ENCODE measurements at places on chromosomes 1 and 21. TPM values are rescaled to one million over a fixed set of nuclear protein-coding genes. Genes with fewer than 3 reads are reported as not detected.
A peak's percentile ranks its signal among the peaks of the same experiment; 100 is the strongest.

- no peak for DNase-seq
- no peaks in the 10 kb centered on the region for H3K36me3 ChIP-seq
- H3K4me1 ChIP-seq, result no peaks in the 10 kb centered on the region
- H3K4me3 ChIP-seq, result no peak overlapping the region
Observed at GRCh38 chr21:36788120-36788638, 89.3 kb downstream of the SIM2 start.

GRCh38 chr1:88528792-88529191 lies 155.3 kb upstream of the PKN2 start:
- no peak for DNase-seq
- H3K4me3 ChIP-seq, result no peak overlapping the region
- peaks cover 28% of the 10 kb centered on the region for H3K4me1 ChIP-seq
- no peak overlapping the region for H3K27ac ChIP-seq
- no peaks in the 10 kb centered on the region for H3K27me3 ChIP-seq

DNA sequence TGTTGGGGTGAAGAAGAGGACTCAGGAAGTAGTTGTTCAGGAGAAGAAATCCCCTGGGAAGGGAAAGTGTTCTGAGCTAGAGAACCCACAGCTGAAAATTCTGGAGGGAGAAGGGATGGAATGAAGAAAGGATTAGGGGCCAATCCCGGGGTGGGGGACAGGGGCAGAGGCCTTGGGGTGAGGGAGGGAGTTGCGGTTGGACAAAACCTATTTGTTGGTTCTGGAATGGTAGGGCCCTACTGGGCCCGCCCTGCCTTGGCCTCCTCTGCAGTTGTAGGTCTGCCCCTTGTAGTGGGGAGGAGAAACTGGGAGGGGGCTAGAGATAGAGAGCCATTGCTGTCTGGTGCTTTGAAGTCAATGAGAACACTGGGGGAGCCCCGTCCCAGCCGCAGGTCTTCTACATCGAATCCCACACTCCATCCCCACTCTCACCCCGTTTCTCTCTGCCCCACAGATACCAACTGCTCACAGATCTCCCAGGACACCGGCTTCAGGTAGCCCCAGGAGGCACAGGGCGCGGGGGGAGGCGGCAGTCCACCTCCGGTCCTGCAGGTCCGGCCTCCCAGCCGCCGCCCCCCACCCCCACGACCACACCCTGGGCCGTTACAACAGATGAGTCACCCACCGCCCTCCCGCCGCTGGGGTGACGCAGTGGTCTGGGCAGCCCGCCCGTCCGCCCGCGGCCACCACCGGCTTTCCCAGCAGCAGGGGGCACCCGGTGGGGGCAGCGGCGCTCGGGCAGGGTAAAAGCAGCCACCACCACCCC lies 1.1 kb downstream of the TAGLN2 start:
- no peaks in the 10 kb centered on the region for H3K27me3 ChIP-seq
- peak; percentile 80 for DNase-seq
- H3K4me1 ChIP-seq, result peaks cover 3% of the 10 kb centered on the region
- peaks cover 6% of the 10 kb centered on the region for H3K36me3 ChIP-seq
- H3K27ac ChIP-seq, result peak overlapping the region; percentile 97
- peak overlapping the region; percentile 82 for H3K4me3 ChIP-seq

DNA sequence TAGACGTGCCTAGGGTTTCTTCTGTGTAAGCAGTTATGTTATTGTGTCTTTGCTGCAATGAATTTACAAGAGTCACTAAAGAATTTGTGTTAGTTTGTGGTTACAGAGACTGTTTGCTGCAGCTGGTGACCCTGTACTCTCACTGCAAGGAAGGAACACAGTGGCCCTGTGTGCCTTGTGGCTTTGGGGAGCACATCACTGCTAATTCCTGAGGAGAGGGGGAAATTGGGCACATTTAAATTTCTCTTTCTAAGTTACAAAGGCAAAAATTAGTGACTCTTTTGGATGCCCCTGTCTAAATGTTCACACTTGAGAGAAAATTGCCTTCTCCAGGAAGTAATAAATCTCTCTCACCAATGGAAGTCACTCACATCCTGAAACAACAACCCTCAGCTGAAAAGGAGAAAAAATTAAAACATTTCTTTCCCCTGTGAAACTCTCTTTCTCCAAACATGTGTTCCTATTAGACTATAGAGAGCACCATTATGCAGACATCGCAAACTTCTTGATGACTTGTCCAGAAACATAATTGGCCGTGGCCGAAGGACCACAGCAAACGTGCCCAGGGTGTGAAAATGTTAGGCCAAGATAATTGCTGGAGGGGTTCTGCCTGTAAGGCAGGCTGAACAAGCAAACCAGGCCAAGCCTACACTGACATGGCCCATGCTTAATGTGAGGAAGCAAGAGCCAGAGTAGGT lies 32.3 kb upstream of the SPAG17 start:
- H3K36me3 ChIP-seq, result no peaks in the 10 kb centered on the region
- H3K27me3 ChIP-seq, result no peaks in the 10 kb centered on the region

GRCh38 chr1:116268211-116268610 lies 104.8 kb upstream of the ATP1A1 start:
- no peak for DNase-seq
- peak overlapping the region; percentile 3 for H3K4me3 ChIP-seq
- H3K36me3 ChIP-seq, result no peaks in the 10 kb centered on the region
- H3K27me3 ChIP-seq, result no peaks in the 10 kb centered on the region

DNA sequence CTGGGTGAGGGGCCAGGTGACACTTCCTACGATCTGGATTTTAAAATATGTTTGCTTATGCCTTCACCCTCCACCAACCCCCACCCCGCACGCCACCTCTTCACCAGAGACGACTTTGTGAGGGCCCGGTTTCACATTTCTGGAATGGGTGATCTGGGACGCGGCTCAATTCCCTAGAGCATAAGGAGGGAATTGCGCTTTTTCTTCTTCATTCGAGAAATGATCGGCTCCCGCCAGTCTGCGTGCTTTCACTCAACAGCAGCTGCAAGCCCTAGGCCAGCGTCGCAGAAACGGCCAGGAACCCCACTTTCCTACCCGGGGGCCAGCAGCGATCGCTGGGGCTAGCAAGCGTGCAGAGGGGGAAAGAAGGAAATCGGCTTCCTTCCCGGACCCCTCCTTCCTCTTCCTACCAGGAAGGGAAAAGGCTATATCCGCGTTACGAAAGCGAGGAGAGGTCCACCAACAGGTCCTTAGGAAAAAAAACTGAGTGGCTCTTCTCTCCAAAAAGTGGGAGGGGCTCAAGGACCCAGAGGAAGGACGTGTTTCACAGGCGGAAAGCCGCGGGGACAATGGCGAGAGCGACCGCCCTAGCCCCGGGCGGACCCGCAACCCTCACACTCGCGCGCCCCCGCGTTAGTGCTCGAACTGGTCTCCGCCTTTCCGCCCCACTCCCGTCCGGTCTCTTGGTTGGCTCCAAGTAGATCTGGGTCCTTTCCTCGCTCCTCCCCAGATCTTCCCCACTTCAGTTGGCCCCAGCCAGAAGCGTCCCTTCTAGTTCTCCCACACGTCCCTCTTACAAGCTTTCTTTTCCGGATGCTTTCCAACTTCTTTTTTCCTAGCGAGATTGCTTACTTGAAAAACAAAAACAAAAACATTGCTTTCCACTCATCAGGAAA lies 1.1 kb upstream of the ADAMTS1 start:
- DNase-seq, result peak; percentile 97
- no peaks in the 10 kb centered on the region for H3K27me3 ChIP-seq
- H3K4me1 ChIP-seq, result peaks cover 6% of the 10 kb centered on the region
- peaks cover 11% of the 10 kb centered on the region for H3K36me3 ChIP-seq
- H3K27ac ChIP-seq, result peak overlapping the region; percentile 87

- no peak for DNase-seq
- no peaks in the 10 kb centered on the region for H3K27me3 ChIP-seq
- H3K4me1 ChIP-seq, result no peaks in the 10 kb centered on the region
- H3K36me3 ChIP-seq, result no peaks in the 10 kb centered on the region
- H3K4me3 ChIP-seq, result no peak overlapping the region
Observed at GRCh38 chr1:55310505-55310971, 95.4 kb upstream of the USP24 start.

DNA sequence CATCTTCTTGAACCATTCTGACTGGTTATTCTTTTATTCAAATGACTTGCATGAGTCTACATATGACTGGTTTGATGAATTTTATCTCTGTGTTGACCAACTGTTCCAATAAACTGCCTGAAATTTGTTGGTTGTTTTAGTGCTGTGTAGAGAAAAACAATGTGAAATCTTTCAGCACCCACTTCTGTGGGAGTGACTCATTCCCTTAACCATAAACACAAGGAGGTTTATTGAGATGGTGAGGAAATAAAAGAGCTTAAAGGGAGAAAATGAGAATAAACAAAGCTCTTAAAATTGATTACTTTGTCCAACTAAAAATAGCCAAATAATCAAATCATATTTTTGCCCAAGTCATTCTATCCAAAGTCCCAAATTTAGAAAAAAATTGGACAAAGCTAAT lies 341.1 kb downstream of the TGFB2 start:
- H3K27ac ChIP-seq, result no peak overlapping the region
- H3K27me3 ChIP-seq, result no peaks in the 10 kb centered on the region
- H3K4me1 ChIP-seq, result peaks cover 2% of the 10 kb centered on the region
- DNase-seq, result no peak

- no peaks in the 10 kb centered on the region for H3K36me3 ChIP-seq
- peak overlapping the region; percentile 16 for H3K4me3 ChIP-seq
- H3K4me1 ChIP-seq, result peaks cover 28% of the 10 kb centered on the region
- peak overlapping the region; percentile 36 for H3K27ac ChIP-seq
- DNase-seq, result peak; percentile 46
- peaks cover 32% of the 10 kb centered on the region for H3K27me3 ChIP-seq
Observed at GRCh38 chr1:155125946-155126555, 1.6 kb upstream of the EFNA1 start.

DNA sequence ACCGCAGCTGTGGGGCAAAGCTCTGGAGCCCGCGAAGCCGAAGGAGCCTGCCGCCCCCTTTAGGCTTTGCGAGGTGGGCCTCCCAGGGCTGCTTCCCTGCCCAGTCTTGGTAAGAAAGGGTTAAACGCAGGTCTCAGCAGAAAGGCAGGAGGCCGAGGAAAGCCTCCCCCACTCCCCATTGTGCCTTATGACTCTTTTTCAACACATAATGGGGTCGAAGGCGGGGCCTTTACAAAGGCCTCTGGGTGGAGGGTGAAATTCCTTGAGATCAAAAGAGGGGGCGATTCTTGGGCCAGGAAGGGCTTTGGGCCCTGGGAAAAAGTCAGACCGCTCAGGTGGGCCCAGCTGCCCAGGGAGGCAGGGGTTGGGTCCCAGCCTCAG lies 880 bp downstream of the ALPL start:
- no peak overlapping the region for H3K27ac ChIP-seq
- H3K27me3 ChIP-seq, result peaks cover 20% of the 10 kb centered on the region
- no peaks in the 10 kb centered on the region for H3K4me1 ChIP-seq
- peak overlapping the region; percentile 49 for H3K4me3 ChIP-seq
- no peak for DNase-seq
- H3K36me3 ChIP-seq, result no peaks in the 10 kb centered on the region

GRCh38 chr1:3240524-3241235 lies 171.7 kb downstream of the PRDM16 start:
- H3K27me3 ChIP-seq, result no peaks in the 10 kb centered on the region
- no peak overlapping the region for H3K4me3 ChIP-seq
- peak overlapping the region; percentile 20 for H3K27ac ChIP-seq
- no peaks in the 10 kb centered on the region for H3K36me3 ChIP-seq
- no peaks in the 10 kb centered on the region for H3K4me1 ChIP-seq

GRCh38 chr1:199551967-199552565 lies 475.4 kb upstream of the NR5A2 start:
- no peaks in the 10 kb centered on the region for H3K36me3 ChIP-seq
- peaks cover 3% of the 10 kb centered on the region for H3K4me1 ChIP-seq
- H3K27me3 ChIP-seq, result no peaks in the 10 kb centered on the region
- no peak overlapping the region for H3K4me3 ChIP-seq
- DNase-seq, result peak; percentile 80

- no peak overlapping the region for H3K4me3 ChIP-seq
- H3K27ac ChIP-seq, result no peak overlapping the region
Observed at GRCh38 chr1:155607708-155608107, 2.3 kb upstream of the MSTO1 start.

DNA sequence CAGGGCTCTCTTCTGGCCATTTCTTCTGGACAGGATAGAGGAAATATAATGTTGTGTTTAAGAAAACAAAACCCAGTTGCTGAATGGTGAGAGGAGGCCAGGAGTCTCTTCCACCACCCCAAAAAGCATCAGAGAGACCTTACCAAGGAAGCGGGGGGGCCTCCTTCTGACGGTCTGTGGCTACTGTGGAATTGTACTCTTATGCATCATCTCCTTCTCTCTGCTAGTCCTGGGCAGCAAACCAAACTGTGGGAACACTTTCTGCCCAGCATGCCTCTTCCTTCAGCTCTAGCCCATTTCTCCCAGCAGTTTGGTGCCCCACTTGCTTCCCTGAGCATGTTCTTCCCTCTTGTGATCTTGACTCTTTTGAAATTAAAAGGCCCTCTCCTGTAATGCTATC lies 157.7 kb downstream of the HHIPL2 start:
- H3K27ac ChIP-seq, result no peak overlapping the region
- no peaks in the 10 kb centered on the region for H3K36me3 ChIP-seq
- H3K4me3 ChIP-seq, result no peak overlapping the region
- H3K27me3 ChIP-seq, result no peaks in the 10 kb centered on the region
- H3K4me1 ChIP-seq, result no peaks in the 10 kb centered on the region
- no peak for DNase-seq

DNA sequence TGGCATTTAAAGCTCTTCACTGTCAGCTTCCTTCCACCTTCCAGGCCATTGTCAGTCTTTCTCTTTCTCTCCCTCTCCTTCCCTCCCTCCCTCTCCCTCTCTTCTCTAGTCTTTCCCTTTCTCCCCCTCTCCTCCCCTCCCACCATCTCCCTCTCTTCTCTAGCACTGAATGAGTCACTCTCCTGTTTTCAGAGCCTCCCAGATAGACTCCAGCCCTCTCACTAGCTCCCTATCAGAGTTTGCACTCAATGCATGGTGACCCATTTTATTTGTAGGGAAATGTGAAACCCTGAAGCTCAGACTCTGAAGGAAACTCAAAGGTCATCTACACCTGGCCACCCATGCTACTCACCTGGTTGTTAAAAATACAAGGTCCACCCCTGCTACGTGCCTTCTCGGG lies 4.4 kb upstream of the MATN1 start:
- no peak for DNase-seq
- no peak overlapping the region for H3K4me3 ChIP-seq
- H3K36me3 ChIP-seq, result no peaks in the 10 kb centered on the region
- H3K4me1 ChIP-seq, result no peaks in the 10 kb centered on the region
- no peaks in the 10 kb centered on the region for H3K27me3 ChIP-seq
- no peak overlapping the region for H3K27ac ChIP-seq

- H3K4me1 ChIP-seq, result no peaks in the 10 kb centered on the region
- no peak for DNase-seq
- H3K27me3 ChIP-seq, result no peaks in the 10 kb centered on the region
- H3K4me3 ChIP-seq, result no peak overlapping the region
Observed at GRCh38 chr1:52210044-52210443, 68.2 kb downstream of the ZFYVE9 start.

DNA sequence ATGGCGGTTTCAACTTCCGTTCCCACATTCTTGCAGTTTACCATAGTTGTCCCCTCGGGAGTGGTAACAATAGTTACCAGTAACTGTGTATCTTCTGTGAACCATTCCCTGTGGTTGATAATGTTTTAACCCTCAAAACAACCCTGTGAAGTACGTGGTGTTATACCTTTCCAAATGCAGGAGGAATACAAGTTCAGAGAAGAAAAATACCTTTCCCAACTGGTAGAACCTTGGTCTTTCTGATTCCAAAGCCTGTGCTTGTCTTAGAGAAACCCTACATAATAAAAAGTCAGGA lies 789 bp downstream of the BTF3L4 start:
- no peak for DNase-seq
- H3K4me1 ChIP-seq, result peaks cover 3% of the 10 kb centered on the region
- no peaks in the 10 kb centered on the region for H3K27me3 ChIP-seq
- peak overlapping the region; percentile 86 for H3K27ac ChIP-seq

PTGFRN gene
- total RNA-seq, result 51.7 TPM

TMPRSS15 gene
- not detected for total RNA-seq

MROH7 gene
- total RNA-seq, result 3.4 TPM

UBL4B gene
- not detected for total RNA-seq

VHLL gene
- total RNA-seq, result not detected

SPATA45 gene
- not detected for total RNA-seq

DYNLT4 gene
- total RNA-seq, result 13.0 TPM

CBR3 gene
- total RNA-seq, result 5.1 TPM

RUNX3 gene
- total RNA-seq, result 1.7 TPM
